ENCODE measurements at places on chromosomes 16 and 17. TPM values are rescaled to one million over a fixed set of nuclear protein-coding genes. Genes with fewer than 3 reads are reported as not detected.

GRCh38 chr16:56910112-56910511, 21.8 kb upstream of the HERPUD1 start:
- no peak for DNase-seq

GRCh38 chr17:43445009-43445589, 38.7 kb upstream of the DHX8 start:
- no peak for DNase-seq

DNA sequence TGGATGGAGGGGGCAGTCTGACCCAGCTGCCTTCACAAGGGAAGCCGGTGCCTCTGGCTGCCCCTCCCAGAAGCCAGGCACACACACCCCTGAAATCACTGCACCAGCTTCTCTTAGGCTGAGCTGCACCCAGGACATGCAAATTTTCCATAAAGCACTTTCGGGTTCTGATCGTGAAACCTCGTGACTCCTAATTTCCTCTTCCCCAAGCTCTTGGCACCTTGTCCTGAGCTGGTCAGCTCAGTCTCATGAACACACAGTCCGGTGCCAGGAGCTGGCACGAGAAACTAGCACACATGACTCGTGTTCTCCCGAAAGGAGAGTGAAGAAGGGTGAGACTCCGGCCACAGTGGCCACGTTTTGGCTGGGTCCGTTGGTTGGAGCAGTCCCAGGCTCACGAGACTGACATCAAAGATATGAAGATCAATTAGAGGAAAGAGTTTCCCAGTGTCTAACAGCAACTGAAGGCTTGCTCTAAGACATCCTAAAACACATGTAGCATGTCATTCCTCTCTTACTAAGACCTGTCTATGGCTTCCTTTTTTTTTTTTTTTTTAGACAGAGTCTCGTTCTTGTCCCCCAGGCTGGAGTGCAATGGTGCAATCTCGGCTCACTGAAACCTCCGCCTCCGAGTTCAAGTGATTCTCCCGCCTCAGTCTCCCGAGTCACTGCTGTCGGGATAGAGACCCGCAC, 9.2 kb upstream of the ABR start:
- DNase-seq, result no peak

GRCh38 chr17:50803676-50804075, 31.7 kb upstream of the WFIKKN2 start:
- DNase-seq, result no peak

GRCh38 chr16:30349675-30350074, 5.4 kb downstream of the CD2BP2 start:
- no peak for DNase-seq

Gene SCGB1C2
- not detected for total RNA-seq

All from mammary epithelial cell (primary cell).